ENCODE measurements at places on chromosomes 6 and 20.

- DNase-seq: no peak
Observed at GRCh38 chr6:155004576-155005372, 9.7 kb downstream of the TIAM2 start.

DNA sequence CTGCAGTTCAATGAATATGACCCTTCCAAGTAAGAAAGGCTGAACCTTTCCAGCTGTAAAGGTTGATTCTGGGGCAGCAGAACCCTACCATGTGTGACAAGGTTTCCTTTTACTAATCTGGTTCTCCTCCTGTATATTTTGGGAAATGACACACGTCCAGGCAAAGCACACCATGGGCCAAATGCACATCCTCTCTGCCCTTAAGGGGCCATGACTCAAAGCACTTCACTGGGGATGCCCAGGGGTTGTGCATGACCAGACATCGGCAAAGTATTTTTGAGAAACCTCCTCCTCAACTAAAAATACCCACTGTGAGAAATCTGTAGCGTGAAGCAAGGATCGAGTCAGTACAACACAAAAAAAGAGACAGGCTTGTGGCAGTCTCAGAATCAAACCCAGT lies 174.7 kb downstream of the BACH2 start:
- no peak for DNase-seq

- DNase-seq: no peak
Observed at GRCh38 chr6:6952484-6952883, 155.3 kb upstream of the RREB1 start.

GRCh38 chr20:52481443-52481842 lies 289.9 kb upstream of the ZFP64 start:
- no peak for DNase-seq

DNA sequence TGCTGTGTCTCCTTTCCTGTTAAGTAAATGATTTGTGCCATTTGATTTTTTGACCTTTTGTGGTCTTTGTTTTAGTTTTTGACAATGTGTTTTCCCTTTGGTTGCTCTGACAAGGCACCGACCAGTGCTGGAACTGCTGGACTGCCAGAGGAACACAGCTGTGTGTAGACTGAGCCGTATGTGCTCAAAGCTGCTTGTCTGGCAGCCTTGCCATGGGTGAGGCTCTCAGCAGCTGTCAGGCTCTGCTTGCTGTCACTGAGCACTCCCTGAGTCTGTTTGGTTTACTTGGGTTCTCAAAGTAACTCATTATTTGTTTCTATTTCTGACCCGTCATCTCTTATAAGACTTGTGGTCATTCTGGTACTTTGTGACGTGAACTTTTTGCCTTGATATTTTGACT lies 15.1 kb upstream of the SNRPB start:
- no peak for DNase-seq

DNA sequence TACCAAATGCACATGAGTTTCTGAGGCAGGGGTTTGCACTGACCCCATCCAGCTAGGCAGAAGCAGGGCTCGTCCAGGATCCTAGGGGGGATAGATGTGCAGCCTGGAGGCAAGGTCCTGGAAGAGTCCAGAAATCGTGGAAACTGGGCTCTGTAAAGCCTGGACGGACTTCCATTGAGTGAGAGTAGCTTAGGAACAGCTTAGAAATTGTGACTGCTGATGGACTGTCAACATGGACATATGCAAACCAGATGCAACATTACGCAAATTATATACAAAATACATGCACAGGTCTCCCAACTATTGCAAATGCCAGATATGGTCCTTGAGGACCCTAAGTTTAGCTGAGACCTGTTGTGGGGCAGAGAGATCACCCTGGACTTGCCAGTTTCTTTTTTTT lies 4.8 kb upstream of the EMILIN3 start:
- no peak for DNase-seq

DNA sequence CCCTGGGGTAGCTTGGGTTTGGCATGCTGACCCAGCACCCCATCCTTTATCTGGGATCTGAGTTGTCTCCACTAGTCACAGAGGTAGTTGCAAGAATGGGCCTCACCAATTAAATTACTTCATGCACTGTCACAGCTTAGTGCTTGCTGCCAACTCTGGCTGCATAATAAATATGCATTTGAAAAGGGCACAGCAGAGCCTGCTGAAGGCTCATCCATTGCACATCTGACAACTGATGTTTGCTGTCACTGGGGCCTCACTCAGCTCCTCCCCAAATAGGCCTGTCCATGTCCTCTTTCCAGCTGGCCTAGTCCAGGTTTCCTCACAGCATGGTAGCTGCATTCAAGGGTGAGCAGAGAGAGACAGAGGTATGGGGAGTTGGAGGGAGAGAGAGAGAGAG lies 13.3 kb upstream of the NXT1 start:
- DNase-seq: no peak

GRCh38 chr6:136719280-136720044 lies 72.8 kb downstream of the MAP3K5 start:
- DNase-seq: no peak

GRCh38 chr6:137640086-137640485 lies 145.9 kb upstream of the OLIG3 start:
- DNase-seq: no peak

DNA sequence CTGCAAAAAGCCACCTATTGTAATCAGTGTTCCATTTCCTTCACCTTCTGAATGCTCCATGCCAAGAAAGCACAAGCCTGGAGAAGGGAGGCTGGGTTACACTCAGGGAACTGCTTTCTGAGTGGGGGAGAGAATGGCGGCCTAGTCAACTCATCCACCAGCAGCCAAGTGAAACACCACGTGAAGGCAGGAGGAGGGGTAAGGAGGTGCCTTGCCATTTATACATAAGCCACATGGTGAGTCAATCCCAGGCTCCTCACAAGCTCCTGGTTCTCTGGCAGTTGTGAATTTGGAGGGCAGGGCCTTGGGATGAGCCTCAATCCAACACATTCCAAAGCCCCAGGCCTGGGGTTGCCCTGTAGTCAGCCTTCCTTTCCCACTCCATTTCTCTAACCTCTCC lies 149.4 kb downstream of the CD24 start:
- DNase-seq: no peak

DNA sequence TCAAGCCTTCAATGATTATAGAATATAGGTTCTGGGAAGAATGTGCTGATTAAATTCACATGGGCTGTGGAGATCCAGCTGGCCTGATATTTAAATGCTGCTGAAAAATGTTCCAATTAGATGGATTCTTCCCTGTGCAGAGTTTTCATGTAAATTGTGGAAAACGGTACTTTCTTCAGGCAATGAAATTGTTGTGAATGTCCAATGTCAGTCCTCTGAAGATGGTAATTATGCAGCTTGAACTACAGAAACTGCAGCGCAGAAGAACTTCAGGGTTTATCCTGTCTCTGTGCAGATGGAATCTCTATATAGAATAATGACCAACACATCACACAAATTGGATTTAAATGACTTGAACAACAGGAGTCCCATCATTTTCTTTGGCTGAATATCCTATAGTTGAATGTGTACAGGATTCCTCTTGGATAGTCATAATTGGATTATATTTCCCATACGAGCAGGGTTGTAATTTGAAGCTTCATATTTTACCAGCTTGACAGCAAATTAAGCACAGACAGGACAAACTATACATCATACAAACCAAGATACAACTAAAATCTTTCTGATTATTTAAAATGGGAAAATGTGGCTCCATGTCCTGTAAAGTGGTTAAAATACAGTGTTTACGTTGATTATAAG lies 82.3 kb downstream of the CAP2 start:
- no peak for DNase-seq

- no peak for DNase-seq
Observed at GRCh38 chr20:33915726-33916331, 77.9 kb upstream of the RALY start.

GRCh38 chr6:89144354-89144906 lies 1.4 kb upstream of the PM20D2 start:
- DNase-seq: peak; percentile 31

DNA sequence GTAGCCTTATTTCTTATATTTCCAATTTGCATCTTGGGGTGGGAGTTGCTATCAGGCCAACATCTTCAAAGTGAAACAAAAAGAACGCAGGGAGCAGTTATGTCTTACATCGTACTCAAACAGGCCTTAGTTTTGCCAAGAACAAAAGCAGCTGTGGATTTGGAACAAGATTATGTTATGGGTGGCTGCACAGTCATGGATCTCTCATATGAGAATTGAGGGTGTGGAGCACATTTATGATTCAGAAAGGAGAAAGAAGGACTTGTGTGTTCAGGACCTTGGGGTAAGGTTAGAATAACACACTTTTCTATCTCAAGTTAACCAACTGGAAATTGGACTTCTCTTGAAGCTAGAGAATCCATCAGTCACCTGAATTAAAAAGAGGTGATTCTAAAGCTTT lies 259.9 kb downstream of the FOXA2 start:
- DNase-seq: no peak

GRCh38 chr6:90820436-90820835 lies 233.6 kb upstream of the MAP3K7 start:
- no peak for DNase-seq

DNA sequence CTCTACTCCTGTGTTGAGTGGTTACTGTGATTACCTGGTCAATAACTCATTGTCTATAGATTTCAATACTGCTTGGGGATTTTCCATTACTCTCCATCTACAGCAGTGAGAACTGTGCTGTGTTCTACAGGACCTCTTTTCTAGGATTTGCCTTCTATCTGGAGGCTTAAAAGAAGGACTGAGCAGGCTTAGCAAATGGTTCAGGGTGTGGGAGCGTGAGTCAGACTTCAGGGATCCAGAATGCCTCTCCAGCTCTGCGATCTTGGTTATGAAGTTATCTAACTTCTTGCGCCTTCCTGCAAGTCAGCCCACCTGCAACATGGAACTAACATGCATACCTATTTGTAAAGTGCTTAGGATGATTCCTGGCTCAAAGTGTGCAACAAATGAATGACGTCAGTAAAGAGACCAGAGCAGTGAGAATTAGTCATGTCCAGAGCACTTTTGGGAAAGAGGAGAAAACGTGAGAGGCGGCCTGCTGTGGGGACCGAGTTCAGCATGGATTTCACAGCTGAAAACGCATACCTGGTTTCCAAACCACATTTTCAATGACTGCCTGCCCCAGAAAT lies 610.1 kb upstream of the CDH4 start:
- DNase-seq: no peak

DNA sequence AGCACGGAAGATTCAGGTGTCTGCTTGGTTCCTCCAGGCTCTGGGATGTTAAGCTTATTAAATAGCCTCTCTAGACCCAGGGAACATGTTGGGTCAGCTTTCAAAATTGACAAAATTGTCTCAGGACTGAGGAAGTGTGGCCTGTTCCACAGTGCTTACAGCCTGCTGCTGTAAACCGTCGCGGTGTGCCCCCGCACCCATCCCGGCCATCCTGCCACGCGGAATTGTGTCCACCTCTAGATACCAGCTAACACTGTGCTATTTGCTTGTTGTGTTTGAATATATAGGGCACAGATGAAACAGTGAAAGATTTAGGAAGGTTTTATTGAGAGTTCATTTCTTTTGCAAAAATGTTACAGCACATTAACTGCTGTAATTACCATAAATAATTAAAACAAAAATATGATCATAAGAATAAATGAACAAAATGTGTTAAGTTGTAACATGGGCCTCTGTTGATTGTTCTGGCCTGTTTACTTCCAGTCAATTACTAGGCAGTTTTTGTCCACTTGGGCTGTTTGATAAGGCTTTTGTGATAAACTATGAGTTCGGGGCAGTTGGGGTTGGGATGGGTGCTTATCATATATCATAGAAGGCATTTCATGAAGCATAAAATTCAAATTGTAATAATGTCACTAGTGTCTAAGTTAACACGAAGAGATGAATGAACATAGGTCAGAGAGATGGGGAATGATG lies 77.4 kb downstream of the ARID1B start:
- no peak for DNase-seq

DNA sequence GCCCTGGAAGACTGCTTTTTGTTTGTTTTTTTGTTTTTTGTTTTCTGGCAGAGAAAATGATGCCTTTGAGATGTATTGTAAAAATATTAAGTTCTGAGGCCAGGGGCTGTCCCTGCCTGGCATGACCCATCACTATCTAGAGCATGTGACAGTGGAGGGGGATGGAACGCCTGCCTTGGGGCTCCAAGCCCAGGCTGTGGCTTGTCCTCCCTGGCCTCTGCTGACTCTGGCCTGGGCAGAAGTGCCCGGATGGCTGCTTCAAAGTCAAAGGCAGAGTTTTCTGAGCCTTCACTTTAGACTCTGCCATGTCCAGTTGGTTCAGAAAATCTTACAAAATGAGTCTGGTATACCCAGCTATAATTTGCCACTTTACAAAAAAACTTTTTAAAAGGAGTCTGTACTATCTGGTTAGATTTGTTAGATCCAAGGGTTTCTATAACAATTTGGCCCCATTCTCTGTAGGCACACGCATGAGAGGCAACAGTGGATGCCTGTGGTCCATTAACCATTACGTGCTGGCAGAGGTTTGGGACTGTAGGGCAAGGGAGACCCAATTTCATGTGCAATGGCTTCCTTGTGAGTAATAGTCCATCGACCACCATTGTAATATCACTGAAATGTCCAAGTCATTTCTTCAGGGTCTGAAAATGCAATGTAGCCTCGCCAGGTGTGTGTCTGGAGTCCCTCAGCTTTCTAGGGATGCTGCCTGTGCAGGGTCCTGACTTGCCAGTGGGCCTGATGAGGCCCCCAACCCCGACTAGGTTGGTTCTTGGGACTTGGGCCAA lies 8.3 kb downstream of the PPP1R3G start:
- no peak for DNase-seq

DNA sequence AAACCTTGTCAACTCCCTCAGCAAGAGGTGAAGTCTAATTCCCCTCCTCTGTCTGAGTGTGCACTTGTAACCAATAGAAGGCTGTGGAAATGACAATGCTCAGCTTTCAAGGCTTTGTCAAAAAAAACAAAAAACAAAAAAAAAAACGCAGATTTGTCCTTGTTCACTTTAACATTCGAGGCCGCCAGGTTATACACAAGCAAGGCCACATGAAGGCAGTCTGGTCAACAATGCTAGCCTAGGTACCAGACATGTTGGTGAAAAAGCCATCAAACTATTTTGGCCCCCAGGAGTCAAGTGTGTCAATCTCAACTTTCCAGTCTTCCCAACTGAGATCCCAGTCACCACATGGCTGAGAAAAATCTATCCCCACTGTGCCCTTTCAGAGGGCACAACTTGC lies 92.3 kb downstream of the CDK19 start:
- no peak for DNase-seq

GRCh38 chr20:10508468-10509251 lies 73.6 kb downstream of the SLX4IP start:
- DNase-seq: no peak

DNA sequence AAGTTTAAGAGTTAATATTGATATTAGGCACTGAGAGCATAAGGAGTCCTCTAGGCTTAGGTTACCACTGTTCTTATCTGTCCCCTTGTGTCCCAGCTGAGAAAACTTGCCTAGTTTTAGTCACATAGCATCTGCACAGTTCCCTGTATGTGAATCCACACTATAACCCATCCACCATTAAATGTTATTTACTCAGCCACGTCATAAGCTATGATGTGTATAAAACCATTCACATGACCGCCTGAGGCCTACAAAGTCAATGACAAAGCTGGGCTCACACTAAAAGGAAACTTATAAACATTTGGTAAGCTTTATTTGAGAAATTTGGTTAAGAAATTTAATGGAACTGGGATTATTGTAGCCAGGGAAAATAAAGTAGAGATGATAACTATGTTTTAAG lies 59.2 kb upstream of the TFAP2D start:
- DNase-seq: no peak

GRCh38 chr6:21827425-21828202 lies 234.1 kb downstream of the SOX4 start:
- no peak for DNase-seq

All from NCI-H774 (cell line).